ENCODE measurements at places on chromosomes 4 and X.

DNA sequence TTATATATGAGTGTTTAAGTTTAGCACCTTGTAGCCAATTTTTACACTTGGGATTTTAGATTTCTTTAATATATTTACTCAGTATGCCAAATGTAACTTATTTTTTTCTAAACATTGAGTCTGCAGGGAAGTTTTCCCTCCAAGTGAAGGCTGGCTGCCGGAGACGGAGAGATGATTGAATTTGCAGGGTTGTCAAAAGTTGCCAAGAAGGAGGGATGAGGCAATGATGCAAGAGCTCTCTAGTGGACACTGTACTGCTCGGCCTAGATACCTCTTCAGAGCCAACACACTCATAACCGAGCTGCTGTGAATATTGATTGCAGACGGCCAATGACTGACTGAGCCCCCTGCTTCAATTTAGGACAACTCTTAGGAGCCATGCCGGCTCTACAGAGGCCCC lies 318.6 kb upstream of the CASK start:
- DNase-seq = no peak

- DNase-seq = no peak
Measured at GRCh38 chr4:39521253-39521919, 5.9 kb downstream of the UGDH start.

DNA sequence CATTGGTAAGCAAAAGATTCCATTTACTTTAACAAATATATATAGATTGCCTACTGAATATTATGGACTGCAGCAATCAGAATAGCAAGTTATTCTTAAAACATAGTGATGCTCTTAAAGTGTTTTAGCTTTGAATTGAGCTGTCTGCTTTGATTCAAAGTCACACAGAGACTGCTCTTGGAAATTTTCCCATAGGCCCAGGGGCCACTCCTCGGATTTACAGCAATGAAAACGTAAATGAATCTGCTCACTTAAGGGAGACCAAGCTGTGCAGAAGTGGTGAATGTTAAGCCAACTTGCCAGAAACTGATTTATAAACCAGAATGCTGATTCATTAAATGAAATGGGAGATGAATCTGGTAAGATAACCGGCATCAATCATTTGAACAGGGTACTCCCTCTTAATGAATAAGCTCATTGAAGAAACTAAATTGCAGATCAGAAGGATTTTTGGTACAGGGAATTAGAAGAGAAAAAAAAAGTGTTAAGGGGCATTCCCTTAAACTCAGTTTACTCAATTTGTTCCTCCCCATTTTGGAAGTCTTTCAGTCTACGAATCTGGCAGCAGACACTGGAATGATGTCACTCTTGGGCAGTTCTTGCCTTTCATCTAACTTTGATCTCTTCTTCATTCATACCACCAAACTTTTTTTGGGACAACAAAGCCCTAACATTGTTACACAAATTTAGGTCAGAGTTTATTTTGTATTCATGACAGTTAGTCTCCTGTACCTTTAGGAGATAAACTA lies 363.3 kb upstream of the MAGEB2 start:
- no peak for DNase-seq

- no peak for DNase-seq
Measured at GRCh38 chrX:46040001-46040400, 505.2 kb downstream of the ZNF674 start.

- DNase-seq = peak; percentile 56
Measured at GRCh38 chr4:10619220-10619619, 65.3 kb downstream of the CLNK start.

- DNase-seq = no peak
Measured at GRCh38 chrX:24498975-24499374, 33.9 kb downstream of the PDK3 start.

GRCh38 chr4:41287852-41288251 lies 31.1 kb downstream of the UCHL1 start:
- no peak for DNase-seq

DNA sequence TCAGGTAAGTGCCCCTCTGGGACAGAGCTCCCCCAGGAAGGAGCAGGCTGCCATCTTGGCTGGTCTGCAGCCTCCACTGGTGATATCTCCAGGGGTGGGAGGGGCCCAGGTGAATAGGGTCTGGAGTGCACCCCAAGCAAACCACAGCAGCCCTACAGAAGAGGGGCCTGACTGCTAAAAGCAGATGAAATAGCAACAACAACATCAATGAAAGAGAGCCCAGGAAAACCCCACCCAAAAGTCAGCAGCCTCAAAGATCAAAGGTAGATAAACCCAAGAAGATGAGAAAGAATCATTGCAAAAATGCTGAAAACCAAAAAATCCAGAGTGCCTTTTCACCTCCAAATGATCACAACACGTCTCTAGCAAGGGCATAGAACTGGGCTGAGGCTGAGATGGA lies 92.5 kb upstream of the PAGE3 start:
- no peak for DNase-seq

DNA sequence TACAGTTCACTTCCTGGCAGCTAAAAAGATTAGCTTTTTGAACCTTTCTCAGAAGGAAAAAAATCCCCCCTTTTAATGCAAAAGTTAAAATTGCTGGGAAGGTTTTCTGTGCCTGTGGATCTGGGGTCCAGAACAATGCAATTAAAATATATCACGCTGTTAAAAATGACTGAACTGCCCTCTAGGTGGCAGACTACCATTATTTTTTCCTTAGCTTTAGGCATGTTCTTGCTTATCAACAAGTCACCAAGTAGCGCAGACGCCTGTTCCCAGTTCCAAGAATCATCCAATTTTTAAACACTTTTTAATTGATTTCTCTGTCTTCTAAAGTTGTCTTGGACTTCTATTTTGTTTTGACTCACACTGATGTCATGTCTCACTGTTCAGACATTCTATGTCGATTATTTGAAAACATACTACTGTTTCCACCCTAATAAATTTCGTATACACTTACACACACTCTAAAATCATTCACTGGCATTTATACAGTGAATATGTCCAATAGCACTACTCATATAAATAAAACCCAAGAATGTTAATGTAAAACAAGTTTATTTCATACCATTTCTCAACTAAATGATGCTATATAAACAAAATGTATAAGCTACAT lies 661.6 kb downstream of the RAPGEF2 start:
- DNase-seq = peak; percentile 2

DNA sequence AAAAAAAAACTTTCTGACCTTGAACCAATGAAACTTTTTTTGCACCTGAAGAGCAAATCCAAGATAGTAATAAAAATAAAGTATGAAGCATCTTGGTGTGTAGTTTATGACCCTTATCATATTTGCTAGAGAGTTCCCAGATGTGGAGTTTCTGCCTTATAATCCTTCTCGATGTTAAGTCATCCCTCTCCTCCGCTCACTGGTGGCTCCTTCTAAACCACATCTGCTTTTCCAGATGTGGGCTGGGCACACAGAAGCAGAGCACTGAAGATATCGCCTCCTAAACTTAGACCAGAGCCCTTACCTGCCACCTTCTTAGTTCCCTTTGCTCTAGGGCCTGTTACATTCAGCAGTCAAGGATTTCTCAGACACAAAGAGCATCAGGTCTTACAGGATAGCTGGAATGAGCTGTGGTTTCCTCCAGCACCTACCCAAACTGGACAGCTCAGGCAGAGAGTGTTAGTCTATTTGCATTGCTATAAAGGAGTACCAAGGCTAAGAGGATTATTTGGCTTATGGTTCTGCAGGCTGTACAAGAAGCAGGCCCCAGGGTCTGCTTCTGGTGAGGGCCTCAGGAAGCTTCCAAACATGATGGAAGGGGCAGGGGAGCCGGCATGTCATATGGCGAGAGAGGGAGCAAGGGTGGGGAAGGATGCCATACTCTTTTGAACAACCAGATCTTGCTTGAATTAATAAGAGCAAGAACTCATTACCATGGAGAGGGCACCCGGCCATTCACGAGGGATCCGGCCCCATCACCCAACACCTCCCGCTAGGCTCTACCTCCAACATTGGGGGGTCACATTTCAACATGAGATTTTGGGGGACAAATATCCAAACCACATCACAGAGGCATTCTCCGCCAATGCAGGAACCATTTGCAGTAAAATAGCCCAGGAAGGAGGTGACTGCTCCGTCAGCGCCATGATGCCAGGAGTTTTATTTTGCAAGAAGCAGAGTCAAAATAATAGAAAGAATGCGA lies 75.6 kb upstream of the HELT start:
- DNase-seq = no peak

- no peak for DNase-seq
Measured at GRCh38 chrX:68692651-68693050, 45.2 kb downstream of the STARD8 start.

All from NCI-H510A (cell line).